ENCODE measurements at places on chromosomes 12 and 14.

DNA sequence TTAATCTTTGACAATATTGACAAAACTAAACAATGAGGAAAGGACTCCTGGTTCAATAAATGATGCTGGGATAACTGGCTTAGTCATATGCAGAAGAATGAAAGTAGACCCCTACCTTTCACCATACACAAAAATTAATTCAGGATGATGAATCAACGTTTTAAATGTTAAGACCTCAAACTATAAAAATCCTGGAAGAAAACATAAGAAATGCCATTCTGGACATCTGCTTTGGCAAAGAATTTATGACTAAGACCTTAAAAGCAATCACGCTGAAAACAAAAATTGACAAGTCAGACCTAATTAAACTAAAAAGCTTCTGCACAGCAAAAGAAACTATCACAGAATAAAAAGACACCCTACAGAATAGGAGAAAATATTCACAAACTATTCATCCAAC is 97.4 kb downstream of the LMNTD1 start:
- DNase-seq = no peak

GRCh38 chr14:52078095-52078531 is 9.3 kb upstream of the NID2 start:
- DNase-seq = no peak

- DNase-seq = no peak
These were observed 49.4 kb upstream of the WSCD2 start for GRCh38 chr12:108079721-108080120.

DNA sequence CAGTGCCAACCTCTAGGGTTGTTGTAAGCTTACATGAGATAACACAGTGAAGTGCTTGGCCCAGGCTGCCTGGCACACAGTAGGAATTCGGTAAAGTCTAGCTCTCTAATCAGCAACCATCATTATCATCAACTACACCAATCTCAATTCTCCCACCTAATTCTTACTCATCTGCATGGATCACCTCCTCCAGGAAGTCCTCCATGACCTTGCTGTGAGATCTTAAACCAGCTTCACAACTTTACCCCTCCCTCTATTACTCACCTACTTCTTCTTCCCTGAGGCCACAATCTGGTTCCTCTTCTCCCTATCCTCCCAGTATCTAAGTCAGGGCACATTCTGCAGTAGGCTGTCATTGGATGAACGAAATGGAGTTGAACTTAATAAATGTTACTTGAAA is 67.3 kb downstream of the GSC start:
- no peak for DNase-seq

DNA sequence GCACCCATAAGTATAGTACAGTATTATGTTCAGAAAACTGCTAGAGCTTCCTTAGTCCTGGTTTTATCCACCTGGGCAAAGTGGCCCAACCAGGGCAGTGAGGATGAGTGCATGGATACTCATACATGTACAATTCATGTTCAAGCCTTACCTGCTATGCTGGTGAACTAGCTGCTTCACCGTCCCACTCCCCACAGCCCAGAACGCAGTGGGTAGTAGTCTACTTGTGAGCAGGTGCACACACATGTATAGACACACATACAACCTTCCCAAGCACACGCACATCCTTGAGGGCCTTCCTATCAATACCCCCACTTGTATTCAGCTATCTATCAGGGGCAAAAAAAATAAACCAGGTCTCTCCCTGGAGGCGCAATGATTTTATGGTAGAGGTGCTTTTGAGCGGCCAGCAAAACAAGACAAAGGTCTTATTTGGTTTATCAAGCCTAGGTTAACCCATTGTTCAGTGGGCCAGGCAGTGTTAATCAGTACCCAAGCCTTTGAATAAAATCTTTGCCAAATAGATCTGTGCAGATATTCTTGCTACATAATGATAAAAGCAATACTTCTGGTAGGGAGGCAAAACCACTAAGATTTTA is 69.8 kb downstream of the ZFP36L1 start:
- no peak for DNase-seq

- no peak for DNase-seq
These were observed 15.4 kb downstream of the C1S start for GRCh38 chr12:7075939-7076338.

- DNase-seq = peak; percentile 56
These were observed 116.5 kb downstream of the GPHN start for GRCh38 chr14:66624336-66624937.

DNA sequence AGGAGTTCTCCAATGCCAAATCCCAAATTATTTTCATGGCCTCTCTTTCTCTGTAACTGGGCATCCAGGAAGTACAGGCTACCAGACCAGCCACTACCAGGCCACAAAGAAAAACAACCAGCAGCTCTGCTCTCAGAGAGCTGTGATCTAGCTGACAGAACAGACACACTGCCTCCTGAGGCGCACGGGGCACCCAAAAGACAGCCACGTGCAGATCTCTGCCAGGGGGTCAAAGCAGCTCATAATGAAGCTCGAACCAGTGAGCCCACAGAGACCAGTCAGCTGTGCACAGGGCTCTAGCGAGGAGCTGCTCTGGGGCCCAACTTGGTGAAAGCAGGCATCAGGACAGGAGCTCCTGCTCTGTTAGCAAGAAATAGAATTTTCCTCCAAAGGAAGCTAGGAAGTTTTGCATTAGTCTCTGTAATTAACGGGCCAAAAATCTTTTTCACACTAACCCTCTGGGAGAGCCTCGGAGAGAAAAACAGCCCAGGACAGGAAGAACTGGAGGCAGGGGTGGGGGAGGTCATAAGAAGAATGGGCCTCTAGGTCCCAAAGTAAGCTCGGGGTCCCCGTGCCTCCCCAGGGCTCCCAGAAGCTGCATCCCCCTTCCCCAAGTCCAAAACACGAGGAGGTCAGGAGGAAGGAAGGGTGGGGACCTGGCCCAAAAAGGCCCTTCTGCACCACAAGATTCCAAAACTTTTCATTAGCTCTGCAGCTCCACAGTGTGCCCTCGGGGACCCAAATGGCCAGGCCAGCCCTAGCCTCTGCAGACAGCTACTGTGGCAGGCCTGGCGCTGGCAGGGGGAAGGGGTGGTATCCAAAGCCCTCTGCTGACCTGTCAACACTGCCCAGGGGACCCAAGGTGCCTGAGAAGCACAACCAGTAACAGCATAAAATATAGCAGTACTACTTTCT is 30.2 kb downstream of the ACTN1 start:
- DNase-seq = no peak

- DNase-seq = no peak
These were observed 113.3 kb upstream of the SLC38A2 start for GRCh38 chr12:46485853-46486252.

DNA sequence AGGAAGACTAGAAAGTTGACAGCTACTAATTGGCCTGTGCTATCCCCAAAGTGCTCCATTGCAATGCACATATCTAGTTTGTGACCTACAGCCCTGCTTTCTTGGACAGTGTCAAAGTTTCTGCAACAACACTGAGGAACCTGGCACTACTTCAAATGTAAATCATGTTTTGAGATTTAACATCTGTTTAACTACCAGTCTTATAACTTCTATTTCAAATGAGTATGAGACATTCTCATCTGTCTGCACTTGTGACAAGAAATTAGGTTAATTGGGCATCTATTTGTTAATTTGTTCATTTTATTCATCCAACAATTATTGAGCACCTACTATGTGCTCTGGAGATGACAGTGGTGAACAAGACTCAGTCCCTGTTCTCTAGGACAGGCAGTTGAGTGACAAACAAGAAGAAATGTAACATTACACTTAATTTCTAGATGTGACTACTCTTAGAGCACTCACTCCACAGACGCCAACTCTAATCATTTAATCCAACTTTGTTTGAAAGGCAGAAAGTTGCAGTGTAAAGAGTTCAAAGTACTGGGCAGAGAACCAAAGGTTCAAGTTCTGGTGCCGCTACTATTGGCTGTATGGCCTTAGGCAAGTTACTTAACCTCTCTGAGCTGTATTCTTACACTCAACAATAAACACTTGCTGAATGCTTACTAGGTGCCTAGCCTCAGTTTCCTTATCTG is 74.8 kb downstream of the HECTD4 start:
- DNase-seq = no peak

DNA sequence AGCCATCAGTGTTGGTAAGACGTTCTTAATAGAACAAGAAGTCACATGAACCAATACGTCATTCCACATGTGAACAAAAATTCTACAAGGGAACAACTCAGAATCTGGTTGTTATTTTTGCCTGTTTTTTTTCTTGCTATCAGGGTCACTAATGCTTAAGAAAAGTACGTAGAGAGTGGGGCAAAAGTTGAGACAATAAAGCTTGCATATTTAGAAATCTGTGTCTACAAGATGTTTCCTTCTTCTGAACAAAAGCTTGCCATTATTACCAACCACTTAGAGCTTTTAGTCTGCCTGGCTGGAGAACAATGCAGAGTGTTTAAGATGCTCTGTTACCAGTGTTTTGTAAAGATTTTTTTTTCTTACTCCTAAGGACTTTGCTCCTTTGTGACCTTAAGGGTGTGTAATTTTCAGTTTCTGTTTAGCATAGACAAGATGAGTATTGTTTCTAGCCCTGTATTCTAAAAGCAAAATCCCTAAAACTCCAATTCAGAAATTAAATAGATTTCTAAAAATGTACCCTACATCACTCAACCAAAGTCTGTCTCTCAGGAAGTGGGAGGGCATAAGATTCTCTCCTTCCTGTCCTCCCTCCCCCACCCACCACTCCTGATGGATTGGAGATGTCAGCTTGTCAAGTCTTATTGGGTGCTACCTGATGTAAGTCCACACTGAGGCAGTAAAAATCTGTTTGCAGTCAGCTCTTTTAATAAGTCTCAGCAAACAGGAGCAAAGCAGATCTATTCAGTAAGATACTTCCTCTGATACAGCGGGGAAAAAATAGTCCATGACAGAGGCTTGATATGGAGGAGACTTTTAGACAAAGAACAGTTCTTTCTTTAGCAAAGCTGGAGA is 267.6 kb downstream of the GRIN2B start:
- no peak for DNase-seq
